ENCODE measurements at places on chromosomes 7 and 10.

- no peak for DNase-seq
Observed at GRCh38 chr10:103265717-103266329, 11.1 kb upstream of the INA start.

DNA sequence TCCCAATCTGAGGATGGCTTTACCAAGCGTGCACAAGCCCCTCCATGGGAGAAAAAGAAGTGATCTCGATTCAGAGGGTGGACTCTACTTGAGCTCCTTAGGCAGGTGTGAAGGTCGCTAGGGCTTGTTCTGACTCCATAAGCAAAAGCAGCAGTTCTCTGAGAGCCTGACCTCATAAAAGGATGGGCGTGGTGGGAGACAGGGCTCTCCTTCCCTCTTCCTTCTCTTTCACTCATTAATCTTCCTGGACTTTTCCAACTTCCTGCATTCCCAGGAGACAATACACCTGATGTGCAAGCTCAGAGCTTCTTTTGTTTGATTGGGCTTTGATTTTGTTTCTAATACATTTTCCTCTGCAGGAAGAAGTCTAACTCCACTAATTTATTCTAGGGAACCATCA lies 22.3 kb upstream of the TMEM72 start:
- DNase-seq = no peak

GRCh38 chr7:123580406-123581161 lies 21.0 kb upstream of the ASB15 start:
- DNase-seq = no peak

DNA sequence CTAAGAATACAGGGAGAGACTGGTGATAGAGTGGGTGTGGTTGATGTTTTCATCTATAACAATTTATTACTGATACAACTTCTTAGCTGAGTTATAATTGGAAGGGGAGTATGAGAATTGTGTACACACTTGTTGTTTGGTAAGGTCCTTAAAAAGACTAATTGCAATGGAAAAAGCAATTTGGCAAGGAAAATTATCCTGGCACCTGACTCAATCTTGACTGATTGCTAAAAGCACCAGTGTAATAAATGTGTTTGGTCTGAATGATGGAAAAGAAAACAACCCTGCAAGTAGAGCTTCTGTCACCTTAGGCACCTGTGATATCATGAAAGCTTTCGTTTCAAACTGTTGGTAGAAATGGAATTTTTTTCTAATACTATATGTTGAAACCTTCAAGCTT lies 6.7 kb upstream of the GSDME start:
- no peak for DNase-seq

DNA sequence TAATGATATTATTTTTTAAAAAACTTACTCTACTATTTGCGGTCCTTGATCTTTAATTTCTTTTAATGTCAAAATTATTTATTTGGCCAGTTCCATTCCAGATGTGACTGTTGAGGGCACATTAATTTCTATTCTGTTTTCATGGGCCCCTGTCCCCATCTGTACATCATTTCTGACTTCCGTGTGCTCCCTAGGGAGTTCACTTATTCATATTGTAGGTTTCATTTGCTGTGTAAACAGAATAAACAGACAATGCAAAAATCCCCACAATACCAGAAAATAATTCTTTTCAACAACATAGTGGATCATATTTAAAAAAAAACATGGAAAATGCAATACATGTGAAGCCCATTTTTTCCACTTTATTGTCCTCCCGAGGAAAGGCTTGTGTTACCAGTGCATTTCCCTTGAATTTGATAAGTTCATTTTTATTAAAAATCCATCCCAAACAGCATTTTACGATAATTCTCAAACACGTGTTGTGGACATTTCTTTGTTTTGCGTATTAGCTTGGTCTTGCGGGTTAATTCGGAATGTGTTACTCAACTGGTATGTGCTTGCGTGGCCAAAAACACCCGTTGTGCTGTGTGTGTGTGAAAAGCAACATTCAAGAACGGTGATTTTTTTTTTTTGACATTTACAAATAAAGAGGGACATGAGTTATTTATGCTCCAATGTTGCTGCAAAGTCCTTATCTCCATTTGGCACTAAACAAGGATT lies 138.4 kb downstream of the MGMT start:
- no peak for DNase-seq

GRCh38 chr7:47024991-47025390 lies 556.9 kb downstream of the TNS3 start:
- DNase-seq = no peak

DNA sequence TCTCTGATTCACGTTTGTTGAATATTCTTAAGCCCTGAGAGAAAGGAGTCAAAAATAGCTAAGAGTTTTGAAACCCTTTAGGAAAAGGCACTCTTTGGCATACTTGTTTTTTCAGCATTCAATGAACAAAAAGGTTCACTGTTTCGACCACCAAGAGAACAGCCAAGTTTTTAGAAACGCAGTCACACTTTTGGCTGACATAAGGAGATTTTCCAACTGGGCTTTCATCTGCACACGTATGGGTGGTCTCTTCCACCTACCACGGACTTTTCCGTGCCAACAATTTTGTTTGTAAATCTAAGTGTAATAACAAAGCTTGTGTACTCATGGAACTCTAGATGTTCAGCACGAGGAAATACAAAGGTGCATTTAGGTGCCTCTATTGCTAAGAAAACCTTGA lies 270.3 kb downstream of the WDR11 start:
- no peak for DNase-seq

DNA sequence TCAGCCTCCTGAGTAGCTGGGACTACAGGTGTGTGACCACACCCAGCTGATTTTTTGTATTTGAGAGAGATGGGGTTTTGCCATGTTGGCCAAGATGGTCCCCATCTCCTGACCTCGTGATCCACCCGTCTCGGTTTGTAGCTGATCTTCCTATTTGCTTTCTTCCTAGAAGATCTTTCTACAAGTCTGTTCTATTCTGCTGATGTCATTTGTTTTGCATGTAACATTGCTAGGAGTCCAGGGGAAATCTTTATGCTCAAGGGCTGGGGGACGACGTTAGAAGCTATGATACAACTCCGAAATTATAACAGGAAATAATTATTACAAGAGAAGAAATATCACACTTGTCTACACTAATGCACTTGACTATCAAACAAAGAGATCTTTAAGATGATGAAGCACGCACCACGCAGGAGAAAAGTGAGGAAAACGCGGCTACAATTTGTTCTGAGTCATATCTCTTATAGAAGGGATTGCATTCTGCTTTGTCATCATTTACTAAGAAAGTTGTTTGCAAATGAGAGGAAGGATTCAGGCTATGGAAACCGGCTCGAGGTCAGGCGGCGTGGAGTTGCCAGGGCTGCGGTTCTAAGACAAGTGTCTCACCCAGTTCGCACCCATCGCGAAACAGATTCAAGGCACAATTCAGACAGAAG lies 103.0 kb upstream of the CARD11 start:
- no peak for DNase-seq

DNA sequence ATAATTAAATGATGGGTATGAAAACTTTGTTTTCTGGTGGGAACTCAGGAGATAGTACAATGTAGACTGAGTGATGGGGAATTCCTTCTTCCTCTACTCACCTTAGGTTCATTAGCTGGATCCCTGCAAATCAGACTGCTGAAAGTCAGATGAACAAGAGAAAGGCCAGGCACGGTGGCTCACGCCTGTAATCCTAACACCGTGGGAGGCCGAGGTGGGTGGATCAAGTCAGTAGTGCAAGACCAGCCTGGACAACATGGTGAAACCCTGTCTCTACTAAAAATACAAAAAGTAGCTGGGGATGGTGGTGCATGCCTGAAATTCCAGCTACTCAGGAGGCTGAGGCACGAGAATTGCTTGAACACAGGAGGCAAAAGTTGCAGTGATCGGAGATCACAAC lies 28.7 kb upstream of the ST8SIA6 start:
- no peak for DNase-seq

- no peak for DNase-seq
Observed at GRCh38 chr7:33432821-33433220, 303.5 kb downstream of the BBS9 start.

All from stimulated activated CD8-positive, alpha-beta memory T cell treated with anti-CD3 and anti-CD28 coated beads, Interleukin-12 subunit alpha, Interleukin-12 subunit beta, amount 100 ng/mL, for 1 hour (primary cell).